ENCODE measurements at places on chromosomes 11 and 22.
A peak's percentile ranks its signal among the peaks of the same experiment; 100 is the strongest.

DNA sequence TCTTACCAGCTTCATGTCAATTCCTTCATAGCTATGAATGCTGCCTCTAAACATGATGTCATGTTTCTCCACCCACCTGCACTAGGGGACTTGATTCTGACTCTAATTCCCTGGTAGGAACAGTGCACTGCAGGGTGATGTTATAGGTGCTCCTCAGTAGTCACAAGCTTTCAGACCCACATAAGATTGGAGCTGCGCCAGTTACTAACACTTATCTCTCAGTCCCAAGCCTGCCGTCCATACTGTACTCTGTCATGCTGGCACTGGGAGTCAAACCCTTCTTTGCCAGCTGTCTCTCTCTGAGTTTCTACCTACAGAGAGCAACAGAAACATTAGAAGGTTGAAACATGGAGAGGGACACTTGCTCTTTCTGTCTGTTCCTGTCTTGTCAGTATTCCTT, 5.5 kb downstream of the OR56A1 start:
- DNase-seq = no peak

GRCh38 chr22:31082606-31083376, 1.7 kb downstream of the SMTN start:
- DNase-seq = peak; percentile 53

- peak; percentile 38 for DNase-seq
Observed at GRCh38 chr22:40326905-40327735, 19.2 kb upstream of the ADSL start.

GRCh38 chr22:30573594-30574094, 821 bp downstream of the GAL3ST1 start:
- DNase-seq = no peak

- no peak for DNase-seq
Observed at GRCh38 chr11:115083144-115083806, 404.9 kb downstream of the NXPE2 start.

- peak; percentile 17 for DNase-seq
Observed at GRCh38 chr22:30017375-30018223, 62.7 kb upstream of the HORMAD2 start.

DNA sequence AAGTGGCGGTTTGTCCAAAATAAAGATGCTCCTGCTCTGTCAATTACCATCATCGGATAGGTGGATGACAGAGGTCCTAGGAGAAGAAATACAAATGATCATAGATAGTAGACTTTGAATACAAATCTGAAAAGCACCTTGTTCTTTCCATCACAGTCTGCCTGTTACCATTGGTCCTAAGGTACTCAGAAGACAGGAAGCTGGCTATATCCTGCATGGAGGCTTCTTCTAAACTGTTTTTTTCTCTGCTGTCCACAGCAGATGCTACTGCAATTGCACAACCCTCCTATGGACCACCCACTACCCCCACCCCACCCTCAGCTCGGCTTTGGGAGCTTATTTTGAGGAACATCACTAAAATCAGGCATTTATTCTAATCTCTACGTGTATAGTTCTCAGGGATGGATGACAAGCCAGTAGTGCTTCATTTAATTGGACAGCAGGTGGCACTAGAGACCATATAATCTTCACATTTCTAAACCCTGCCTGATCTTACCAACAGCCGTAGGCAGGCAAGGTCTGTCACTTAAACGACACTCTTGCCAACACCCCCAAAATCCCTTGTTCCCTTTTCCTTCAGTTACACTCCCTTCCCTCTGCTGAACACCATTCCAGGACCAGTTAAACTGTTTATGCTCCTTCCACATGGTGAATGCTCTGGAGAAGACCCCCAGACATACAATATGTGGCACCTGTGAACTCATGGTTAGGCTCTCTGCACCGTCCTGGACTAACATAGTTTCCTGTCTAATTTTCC, 6.6 kb upstream of the PTS start:
- DNase-seq = peak; percentile 75

- no peak for DNase-seq
Observed at GRCh38 chr22:30435674-30436126, 10.1 kb downstream of the MTFP1 start.

GRCh38 chr11:116224154-116224888, 548.5 kb downstream of the BUD13 start:
- peak; percentile 34 for DNase-seq

DNA sequence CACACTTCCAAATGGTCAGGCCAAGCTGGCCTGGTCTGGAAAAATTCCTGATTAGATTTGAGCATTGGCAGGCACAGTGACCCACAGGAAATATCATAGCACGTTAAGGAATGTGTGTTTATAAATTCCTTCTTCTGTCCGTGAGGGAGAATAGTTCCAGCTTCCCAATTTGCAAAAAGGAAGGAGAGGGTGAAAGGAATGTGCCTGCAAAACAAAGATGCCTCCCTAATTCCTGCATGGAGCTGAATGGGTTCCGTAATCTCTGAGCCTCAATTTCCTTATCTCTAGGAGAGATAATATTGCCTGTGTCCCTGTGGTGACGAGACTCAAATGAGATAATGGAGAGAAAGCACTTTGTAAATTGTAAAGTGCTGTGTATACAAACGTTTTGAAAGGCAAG, 105.1 kb downstream of the FEZ1 start:
- DNase-seq = peak; percentile 72

- DNase-seq = no peak
Observed at GRCh38 chr11:100328626-100329340, 358.3 kb upstream of the ARHGAP42 start.

GRCh38 chr22:44050766-44051355, 26.8 kb downstream of the PARVB start:
- DNase-seq = no peak

- DNase-seq = no peak
Observed at GRCh38 chr11:75162954-75163353, 12.0 kb downstream of the SLCO2B1 start.

- peak; percentile 13 for DNase-seq
Observed at GRCh38 chr11:108635106-108635505, 29.8 kb upstream of the DDX10 start.

- peak; percentile 44 for DNase-seq
Observed at GRCh38 chr22:30250661-30251267, 4.2 kb upstream of the LIF start.

DNA sequence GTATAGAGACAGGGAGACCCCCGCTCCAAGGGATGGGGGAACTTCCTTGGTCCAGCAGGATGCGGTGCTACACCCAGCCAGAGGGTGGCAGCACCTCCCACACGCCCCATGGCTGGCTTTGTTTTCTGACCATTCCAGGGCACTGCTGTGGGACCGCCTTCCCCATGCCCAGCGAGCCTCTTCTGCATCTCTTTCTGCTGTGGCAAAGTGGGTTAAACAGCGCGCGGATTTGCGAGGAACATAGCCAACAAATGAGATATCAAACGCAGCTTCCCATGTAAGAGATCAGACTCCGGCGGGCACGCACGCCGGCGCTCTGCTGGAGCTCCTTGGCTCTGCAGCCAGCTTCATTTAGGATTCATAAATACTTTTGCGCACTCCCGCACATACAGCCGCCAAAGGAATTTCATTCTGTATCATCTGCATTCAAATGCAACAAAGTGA, 485.8 kb upstream of the CADM1 start:
- DNase-seq = no peak

- no peak for DNase-seq
Observed at GRCh38 chr11:67582011-67582410, 1.6 kb upstream of the GSTP1 start.

DNA sequence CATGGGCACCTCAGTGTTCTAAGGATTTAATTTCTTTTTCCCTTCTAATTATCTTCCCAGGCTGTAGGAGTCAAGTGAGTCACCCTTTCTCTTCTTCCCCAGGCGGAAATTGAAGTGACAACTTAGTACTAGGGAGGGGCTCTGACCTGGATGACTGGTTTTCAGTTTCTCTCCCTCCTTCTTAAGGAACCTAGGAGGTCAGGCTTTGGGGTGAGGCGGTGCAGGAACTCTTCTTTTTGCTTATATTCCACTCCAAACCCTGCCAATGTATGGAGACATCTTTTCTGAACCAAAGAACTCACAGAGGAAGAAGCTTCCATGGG, 12.6 kb downstream of the ZDHHC5 start:
- DNase-seq = no peak

DNA sequence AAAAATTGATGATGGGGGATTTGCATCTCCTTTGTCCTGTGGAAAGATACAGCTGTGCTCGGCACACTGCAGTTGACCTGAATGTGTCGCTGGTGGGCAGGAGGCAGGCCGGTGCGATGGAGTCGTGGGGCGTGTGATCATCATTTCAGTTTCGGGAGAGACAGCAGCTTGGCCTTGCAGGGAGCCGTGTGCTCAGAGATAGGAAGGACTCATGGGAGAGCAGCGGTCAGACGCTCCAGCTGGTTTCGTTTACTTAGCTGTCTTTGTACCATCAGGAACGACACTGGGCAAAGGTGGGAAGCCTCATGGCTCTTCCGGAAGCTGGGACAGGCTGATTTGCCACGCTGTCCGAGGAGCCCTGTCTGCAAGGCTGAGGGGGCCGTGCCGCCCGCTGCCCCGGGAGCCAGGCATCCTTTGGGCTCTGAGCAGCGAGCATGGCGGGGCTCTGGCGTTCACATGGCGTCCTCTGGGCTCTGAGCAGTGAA, 32.7 kb downstream of the GRAMD4 start:
- DNase-seq = peak; percentile 28

- DNase-seq = peak; percentile 49
Observed at GRCh38 chr11:126544108-126545056, 188.9 kb downstream of the ST3GAL4 start.

GRCh38 chr11:104892723-104893511, 5.3 kb downstream of the CASP12 start:
- DNase-seq = peak; percentile 20

DNA sequence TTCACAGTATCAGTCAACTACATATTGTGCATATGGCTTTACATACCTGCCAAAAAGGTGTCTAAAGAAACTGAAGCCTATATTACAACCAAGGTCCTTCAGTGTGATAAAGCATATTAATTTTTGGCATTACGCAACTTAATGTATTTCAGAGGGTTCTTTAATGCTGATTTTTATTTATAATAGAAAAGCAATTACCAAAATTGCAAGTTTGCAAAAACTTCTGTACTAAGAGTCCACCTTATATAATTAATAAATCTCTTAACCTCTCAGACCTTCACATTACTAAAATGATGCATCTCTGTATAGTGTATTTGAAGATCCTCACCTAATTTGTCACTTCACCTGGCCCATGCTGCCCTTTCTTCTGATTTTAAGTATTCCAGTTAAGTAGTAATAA, 128.6 kb downstream of the GUCY1A2 start:
- DNase-seq = no peak

DNA sequence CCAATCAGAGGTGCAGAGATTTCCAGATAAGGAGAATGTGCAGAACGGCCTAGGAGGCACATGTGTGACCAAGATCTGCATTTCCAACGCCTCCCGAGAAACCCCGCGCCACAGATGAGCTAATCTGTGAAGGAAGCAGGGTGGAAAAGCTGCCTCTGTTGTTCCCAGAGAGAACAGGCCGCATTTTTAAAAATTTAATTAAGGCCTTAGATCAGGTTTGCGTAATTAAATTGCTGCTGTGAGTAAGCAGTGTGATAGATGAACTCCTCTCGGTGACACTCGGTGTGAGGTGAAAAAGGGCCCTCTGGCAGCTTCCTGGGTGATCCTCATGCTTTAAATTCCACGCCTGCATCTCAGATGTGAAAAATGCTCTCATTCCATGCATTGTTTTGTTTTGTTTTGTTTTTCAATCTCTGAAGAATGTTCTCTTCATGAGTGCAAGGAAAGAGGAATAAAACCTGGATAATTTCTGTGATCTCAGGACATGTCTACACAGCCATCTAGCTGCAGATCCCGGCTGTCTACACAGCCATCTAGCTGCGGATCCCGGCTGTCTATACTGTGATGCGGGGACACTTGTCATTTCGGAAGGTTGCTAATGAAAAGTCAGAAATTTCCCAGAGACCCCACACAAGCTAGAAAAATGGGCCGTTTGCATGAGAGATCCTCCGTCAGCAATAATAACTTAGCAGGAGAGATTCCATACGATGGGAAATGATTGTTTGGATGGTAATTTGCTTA, 1398.9 kb downstream of the BRD1 start:
- DNase-seq = peak; percentile 84

DNA sequence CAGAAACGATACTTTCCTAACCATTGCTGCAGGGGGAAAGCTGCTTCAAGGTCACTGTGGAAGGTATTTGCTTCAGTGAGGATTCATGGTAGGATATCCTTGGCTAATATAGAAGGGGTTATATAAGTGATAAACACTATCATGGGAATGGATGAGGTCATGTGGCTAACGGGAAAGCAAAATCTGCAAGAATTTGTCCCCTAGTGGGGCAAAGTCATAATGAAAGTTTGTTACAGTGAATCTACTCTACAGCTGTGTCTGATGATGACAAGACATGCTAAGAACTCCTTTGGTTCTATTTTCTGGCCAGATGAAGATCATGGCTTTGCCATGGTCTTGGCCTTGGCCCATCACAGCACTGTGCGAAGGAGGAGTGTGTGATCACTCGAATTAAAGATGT, 13.8 kb downstream of the MMP20 start:
- DNase-seq = no peak

- peak; percentile 84 for DNase-seq
Observed at GRCh38 chr11:120334894-120335462, 1.2 kb upstream of the ARHGEF12 start.

GRCh38 chr11:10117709-10118351, 176.2 kb downstream of the SBF2 start:
- peak; percentile 88 for DNase-seq

- no peak for DNase-seq
Observed at GRCh38 chr22:38110863-38111852, 674 bp upstream of the BAIAP2L2 start.

DNA sequence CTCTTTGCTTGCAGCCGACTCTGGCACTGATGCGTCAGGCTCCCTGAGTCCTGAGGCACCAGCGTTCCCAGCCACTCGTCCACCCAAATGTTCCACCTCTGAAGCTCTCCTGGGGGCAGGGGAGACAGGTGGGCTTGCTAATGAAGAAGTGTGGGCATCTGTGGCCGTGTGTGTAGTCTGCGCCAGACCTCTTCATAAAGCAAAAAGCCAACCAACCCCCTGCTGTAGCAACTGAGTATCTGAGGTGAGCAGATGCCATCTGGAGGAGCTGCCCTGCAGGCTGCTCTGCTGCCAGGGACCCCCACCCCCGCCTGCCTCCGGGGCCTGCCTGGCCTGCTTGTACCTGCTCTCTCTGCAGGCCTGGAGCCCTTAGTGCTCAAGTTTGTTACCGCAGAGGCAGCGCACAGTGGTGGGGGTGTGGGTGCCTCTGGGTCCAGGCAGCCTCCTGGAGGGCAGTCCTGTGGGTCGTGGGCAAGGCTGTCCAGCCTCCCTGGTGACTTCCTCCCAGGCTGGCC, 272.5 kb downstream of the TBC1D22A start:
- DNase-seq = no peak

DNA sequence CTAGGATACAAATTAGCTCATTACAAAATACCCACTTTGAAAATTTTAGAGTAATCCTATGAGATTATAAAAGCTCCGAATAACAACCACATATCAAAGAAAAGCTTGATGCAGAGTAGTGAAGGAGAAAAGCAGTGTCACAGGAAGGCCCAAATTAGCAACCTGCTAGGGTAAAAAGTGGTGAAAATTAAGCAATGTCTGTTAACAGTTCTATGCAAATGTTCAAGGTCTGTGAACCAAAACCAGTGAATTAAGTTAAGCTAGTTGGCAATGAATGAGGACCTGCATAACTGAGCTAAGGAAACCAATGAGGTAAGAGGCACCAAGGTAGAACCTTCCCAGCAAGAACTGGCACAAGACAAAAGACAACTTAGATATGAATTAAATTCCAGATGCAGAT, 29.6 kb downstream of the PRDM10 start:
- DNase-seq = no peak

All from fibroblast of upper back skin (primary cell).